ENCODE measurements at places on chromosomes 16 and 17.

DNA sequence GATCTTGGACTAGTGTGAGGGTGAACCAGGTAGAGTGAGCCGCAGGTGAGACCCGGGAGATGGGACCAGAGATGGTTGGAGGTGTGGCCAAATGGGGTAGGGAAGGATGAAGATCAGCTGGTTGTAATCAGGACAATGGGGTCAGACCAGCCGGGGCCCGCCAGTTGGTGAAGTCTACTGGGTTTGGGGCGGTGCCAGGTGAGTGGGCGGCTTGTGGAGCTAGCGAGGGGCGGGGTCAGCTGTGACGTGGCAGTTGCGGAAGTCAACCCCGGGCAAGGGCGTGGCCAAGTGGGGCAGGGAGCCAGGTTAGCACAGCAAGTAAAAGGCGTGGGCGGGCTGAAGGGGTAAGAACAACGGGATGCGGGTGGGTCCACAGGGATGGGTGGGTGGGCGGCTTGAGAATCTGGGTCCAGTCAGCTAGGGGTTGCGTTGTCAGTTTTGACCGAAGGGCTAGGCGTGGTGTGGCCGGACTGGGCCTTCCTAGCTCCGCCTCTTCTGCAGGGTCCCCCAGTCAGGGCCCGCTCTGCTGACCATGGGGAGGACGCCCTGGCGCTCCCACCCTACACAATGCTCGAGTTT is 25.5 kb upstream of the ALKBH5 start:
- DNase-seq, result peak; percentile 97

- DNase-seq, result no peak
Measured at GRCh38 chr16:74617206-74617788, 10.4 kb upstream of the GLG1 start.

- DNase-seq, result no peak
Measured at GRCh38 chr16:74867281-74867849, 92.7 kb upstream of the FA2H start.

GRCh38 chr17:19339341-19339815 is 23.1 kb downstream of the B9D1 start:
- no peak for DNase-seq

GRCh38 chr17:45293413-45294211 is 23.2 kb downstream of the MAP3K14 start:
- DNase-seq, result no peak

GRCh38 chr17:15143524-15143923 is 121.6 kb downstream of the PMP22 start:
- no peak for DNase-seq

DNA sequence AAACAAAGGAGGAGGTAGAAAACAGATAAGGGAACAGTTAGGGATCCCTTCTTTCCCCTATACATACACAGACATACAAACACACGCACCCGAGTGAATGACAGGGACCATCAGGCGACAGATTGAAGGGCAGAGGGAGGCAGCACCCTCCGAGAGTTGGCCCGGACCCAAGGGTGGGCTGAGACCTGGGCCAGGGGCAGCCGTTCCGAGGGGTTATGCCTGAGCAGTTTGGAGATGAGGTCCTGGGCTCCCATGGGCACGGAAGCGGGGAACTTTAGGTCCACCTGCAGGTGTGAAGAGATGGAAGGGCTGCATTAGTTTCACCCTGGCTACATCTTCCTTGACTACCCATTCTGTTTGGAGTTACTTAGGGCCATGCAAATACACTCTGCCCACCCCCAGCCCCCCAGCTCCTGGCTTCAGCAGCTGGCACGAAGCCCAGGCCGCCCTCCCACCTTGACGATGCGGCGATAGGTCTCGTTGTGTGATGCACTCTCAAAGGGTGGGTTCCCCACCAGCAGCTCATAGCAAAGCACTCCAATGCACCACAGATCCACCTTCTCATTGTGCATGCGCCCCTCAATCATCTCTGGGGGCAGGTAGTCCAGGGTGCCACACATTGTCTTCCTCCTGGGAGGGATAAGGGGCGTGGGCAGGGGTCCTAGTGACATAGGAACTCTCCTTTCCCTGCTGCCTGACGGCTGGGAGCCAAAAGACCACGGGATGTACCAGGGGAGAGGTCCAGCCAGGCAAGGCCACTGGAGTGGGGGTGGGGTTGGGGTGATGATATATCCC is 5.4 kb downstream of the AURKB start:
- DNase-seq, result no peak

GRCh38 chr17:64187093-64187895 is 57.4 kb upstream of the ERN1 start:
- DNase-seq, result no peak

DNA sequence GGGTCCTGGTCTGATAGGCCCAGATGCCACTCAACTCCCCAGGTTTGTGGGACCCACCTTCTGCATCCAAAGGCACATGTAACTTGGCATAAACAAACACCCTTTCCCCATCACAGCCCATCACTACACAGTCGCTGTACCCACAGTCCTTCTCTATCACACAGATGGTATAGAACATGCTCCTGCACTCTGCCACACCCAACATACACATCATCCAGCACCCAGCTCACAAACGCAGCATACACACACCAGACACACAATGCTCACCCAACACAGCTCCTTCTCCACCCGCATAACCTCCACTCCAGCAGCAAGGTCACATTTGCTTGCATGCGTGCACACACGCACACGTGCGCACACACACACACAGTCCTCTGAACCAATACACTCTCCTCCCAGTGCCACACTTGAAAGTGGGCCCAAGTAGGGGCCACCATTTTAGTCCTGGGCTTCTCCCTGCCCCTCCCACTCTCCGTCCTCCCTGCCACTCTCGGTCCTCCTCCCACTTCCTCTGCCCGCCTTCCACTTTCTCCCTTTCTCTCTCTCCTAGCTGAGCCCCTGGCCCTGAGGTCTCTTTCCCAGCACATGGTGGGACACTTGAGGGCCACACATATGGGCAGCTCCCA is 8.5 kb upstream of the TMEM92 start:
- no peak for DNase-seq

- DNase-seq, result no peak
Measured at GRCh38 chr17:37516127-37516571, 26.5 kb downstream of the DUSP14 start.

GRCh38 chr17:51434434-51435170 is 174.3 kb downstream of the UTP18 start:
- DNase-seq, result no peak

- DNase-seq, result no peak
Measured at GRCh38 chr17:35679007-35679682, 52.3 kb upstream of the RASL10B start.

- no peak for DNase-seq
Measured at GRCh38 chr16:10968498-10968897, 24.1 kb downstream of the CLEC16A start.

GRCh38 chr16:23089111-23089510 is 60.1 kb downstream of the USP31 start:
- DNase-seq, result no peak

DNA sequence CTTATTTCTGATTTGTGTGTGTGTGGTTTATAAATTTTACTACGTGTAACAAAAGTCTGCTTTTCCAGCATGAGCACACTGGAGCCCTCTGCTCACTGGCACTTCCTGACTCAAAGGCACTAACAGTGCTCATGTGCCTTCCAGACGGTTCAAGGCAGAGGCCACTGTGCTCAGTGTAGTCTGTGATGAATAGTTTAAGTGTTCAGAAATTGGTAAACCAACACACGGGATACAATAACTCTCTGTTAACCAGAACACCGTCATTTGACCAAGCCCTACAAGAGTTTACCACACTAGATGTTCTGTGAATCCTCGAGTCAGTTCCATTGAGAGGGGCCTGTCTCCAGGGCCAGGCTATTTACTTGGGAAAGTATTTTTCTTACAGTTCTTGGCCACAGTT is 191.9 kb downstream of the MRTFB start:
- no peak for DNase-seq

DNA sequence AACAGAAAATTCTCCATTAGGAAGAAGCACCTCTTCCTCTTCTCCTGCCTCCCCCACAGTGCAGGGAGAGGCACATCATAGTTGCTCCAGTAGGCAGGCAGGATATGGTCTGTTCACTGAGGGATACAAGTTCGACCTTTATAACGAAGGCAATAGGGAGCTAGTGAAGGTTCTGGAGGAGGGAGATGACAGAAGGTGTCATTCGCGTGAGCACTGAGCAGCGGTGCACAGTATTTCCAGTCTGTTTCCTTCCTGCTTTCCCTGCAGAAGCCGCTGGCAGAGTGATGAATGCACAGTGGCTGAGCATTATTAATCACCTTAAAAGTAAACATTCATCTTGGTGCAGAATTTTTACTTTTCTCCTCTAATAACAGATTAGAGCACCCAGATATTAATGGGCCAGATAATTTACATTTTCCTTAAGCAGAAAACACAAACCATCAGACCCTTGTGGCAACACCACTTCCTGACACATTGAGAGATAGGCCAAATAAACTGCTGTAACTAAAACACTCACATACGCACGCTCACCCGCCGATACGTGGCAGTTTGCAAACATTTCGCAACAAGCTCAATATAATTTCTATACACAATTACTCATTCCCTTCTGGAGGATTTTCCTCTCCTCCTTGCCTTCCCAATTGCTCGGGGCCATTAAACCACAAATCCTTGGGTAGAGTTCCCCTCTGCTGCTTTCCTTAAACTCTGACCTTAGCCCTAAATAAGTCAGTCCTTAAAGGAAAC is 69.5 kb downstream of the AIPL1 start:
- no peak for DNase-seq

DNA sequence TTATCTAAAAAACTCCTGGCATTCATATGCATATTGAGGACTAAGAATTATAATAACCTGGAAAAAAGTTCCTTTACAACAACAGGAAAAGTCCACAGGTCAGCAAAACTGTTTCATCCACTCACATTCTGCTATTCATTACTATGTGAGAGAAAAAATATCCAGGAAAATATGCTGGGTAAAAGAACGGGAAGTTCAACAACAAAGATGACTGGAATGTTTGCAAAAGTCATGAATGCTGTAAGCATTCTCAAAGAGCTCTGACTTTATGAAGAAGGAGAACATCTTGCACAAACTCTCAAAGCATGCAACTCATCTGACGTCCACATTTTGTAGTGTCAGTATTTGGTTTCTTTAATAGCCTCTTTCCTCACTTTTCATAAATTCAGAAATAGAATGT is 56.9 kb upstream of the ALDH3A1 start:
- no peak for DNase-seq

DNA sequence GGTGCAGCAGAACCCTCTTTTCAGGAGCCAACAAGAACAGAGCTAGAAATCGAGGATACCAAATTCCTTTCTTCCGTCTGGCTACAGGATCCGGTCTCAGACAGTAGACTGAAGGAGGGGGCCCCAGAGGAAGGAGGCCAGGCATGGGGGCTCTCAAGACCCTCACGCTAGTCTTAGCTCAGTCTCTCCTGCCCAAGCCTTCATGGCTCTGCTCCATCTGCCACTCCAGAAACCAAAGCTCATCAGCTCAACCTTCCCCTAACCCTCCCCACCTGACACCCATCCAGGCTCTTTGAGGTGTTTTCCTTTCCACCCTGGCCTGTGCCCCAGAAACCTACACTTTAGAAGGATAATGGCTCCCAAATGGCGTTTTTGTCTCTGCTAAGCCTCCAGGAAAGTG is 6.2 kb upstream of the TMEM92 start:
- no peak for DNase-seq

DNA sequence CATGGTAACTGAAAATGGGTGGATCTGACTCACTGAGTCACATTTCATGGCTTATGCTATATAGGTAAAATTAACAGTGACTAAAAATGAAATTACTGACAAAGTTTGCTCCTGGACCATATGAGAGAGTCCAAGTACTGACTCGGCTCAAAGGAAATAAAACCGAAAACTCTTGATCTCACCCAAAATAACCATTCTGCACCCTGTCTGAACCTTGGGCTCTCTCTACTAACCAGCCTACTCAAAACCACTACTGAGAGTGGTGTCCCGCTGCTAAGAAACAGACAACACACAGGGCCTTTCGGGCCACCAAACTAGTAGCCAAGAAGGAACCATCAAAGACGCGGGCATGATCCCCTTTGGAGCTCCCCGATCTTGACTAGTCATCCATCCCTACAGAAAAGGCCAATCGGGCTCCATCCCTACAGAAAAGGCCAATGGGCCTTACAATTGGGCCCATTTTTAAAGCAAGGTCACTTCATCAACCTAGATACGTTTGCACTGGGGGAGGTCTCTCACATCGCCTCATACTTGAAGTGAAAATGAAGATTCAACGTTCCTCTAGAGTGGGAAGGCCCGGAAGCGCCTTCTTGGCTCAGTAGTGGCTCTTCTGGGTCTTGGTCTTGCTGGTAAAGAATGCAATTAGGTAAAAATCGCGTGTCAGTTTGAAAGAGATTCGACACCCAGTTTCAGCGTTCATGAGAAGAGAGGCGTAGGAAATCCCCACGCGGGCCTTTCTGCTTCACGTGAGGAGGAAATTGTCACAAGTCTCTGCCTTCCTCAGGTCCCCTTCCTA is 720 bp upstream of the ZPBP2 start:
- DNase-seq, result peak; percentile 37

DNA sequence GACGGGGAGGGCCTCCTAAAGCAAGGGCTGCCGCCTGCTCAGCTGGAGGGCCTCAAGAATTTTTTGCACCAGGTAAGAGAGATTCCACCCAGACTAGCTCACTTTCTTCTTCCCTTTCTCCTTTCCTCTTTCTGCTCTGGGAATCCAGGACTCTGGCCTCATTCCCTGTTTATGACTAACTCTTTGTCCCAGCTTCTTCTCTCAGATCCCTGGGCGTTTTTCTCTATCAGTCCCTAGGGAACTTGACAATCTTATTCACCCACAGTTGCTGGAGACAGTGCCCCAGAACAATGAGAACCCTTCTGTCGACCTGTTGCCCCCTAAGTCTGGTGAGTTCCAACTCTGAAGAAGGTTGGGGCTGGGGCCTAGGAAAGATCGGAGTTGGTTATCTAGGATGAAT is 15.6 kb downstream of the CNTROB start:
- no peak for DNase-seq

- no peak for DNase-seq
Measured at GRCh38 chr17:79985943-79986391, 49.7 kb downstream of the TBC1D16 start.

DNA sequence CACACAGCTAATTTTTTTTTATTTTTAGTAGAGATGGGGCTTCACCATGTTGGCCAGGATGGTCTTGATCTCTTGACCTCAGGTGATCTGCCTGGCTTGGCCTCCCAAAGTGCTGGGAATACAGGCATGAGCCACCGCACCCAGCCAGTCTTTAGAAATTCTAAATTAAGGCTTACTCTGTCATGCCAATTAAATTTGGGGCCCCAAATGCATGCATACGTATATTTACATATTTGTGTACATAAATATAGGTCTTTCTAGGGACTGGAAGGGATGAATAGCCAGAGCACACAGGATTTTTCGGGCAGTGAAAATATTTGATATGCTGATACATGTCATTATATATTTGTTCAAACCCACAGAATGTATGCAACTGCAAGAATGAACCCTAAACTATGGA is 105.1 kb downstream of the BCAS3 start:
- no peak for DNase-seq

Data from stimulated activated CD4-positive, alpha-beta T cell treated with anti-CD3 and anti-CD28 coated beads, Interleukin-15, amount 100 ng/mL, for 48 hours (primary cell).